ENCODE measurements at places on chromosomes 11 and 22. TPM values are rescaled to one million over a fixed set of nuclear protein-coding genes. Genes with fewer than 3 reads are reported as not detected.
A peak's percentile ranks its signal among the peaks of the same experiment; 100 is the strongest.

The NLRP14 gene
- 0.75 TPM for polyA plus RNA-seq

GRCh38 chr11:70699294-70700221 lies 301.2 kb downstream of the CTTN start:
- no peak for DNase-seq

GRCh38 chr11:120709808-120710207 lies 198.3 kb downstream of the GRIK4 start:
- no peak for DNase-seq

- DNase-seq, result no peak
Observed at GRCh38 chr11:95175818-95176380, 55.1 kb downstream of the SESN3 start.

- no peak for DNase-seq
Observed at GRCh38 chr11:92550411-92550810, 325.8 kb downstream of the FAT3 start.

- no peak for DNase-seq
Observed at GRCh38 chr22:32413719-32414118, 1.7 kb upstream of the RTCB start.

The C1QTNF5 gene
- 24.7 TPM for polyA plus RNA-seq

- DNase-seq, result no peak
Observed at GRCh38 chr11:16891964-16892363, 122.2 kb downstream of the PLEKHA7 start.

GRCh38 chr11:116312570-116313391 lies 460.0 kb downstream of the BUD13 start:
- peak; percentile 12 for DNase-seq

DNA sequence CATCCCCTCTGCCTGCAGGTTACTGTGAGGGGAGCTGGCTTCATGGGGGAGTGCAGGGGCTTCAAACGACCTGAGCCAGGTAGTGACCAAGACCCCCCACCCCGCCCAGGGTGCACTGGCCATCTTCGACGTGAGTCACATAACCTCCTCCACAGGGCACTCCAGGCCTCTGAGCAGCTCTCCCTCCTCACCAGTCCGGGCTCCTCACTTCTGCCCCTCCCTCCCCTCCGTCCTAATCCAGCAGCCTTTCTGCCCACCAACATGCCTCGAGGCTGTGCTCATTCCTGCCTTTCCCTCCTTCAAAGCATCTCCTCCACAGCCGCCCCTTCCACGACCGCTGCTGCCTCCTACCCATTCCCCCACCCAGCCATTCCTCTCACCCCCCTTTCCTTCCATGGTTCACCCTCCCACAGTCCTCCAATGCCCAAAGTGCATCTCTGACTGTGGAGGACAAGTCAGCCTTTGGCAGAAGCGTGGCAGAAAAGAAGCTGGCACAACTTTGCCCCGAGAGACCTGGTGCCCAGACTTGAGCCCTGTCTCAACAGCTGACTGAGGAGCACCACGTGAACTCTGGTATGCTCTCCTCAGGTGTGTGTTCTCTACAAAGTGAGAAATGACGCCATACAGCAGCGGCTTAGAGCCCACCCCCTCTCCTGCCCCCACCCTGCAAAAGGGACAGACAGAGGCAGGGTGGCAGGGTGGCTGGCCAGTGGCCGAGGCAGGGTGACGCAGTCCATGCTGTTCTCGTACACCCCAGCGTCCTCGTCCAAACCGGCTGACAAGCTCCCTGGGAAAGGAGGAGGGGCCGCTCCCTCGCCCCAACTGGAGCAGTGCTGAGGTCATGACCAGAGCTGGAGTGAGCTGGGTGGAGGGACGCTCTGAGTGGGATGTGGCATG lies 30.4 kb downstream of the OPCML start:
- no peak for DNase-seq

DNA sequence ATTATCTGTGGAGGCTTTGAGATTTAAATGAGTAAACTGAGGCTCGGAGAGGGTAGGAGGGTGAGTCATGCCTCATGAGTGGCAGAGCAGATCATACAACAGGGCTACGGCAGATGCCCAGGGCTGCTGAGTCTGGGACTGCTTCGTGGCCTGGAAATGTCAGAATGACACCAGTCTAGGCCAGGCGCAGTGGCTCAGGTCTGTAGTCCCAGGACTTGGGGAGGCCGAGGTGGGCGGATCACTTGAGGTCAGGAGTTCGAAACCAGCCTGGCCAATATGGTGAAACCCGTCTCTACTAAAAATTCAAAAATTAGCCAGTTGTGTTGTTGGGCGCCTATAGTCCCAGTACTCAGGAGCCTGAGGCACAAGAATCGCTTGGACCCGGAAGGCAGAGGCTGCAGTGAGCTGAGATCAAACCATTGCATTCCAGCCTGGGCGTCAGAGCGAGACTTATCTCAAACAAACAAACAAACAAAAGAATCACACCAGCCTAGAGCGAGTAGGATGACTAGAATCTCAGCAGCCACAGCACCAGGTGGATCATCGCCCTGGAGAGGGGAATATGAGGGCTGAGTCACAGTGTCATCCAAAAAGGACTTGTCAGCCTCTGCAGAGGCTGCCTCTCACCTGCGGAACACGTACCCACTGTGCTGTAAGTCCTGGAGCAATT lies 48.6 kb upstream of the ADA2 start:
- no peak for DNase-seq

DNA sequence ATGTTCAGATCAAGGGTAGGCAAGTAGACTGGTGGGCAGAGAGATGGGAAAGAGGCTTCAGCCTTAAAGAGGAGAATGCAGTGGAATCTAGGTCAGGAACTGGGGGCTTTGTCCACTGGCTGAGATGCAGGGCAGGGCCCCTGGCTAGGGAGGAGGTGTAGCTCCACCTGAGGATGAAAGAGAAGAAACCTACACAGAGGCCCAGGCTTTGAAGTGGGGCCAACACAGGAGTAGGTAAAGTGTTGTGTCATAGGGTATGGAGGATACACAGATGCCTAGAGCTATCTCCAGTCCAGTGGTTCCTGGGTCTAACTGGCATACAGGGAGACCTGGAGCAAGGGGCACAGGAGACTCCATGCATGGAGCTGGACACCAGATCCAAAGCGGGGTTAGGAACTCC lies 73.5 kb downstream of the RASSF10 start:
- DNase-seq, result no peak

DNA sequence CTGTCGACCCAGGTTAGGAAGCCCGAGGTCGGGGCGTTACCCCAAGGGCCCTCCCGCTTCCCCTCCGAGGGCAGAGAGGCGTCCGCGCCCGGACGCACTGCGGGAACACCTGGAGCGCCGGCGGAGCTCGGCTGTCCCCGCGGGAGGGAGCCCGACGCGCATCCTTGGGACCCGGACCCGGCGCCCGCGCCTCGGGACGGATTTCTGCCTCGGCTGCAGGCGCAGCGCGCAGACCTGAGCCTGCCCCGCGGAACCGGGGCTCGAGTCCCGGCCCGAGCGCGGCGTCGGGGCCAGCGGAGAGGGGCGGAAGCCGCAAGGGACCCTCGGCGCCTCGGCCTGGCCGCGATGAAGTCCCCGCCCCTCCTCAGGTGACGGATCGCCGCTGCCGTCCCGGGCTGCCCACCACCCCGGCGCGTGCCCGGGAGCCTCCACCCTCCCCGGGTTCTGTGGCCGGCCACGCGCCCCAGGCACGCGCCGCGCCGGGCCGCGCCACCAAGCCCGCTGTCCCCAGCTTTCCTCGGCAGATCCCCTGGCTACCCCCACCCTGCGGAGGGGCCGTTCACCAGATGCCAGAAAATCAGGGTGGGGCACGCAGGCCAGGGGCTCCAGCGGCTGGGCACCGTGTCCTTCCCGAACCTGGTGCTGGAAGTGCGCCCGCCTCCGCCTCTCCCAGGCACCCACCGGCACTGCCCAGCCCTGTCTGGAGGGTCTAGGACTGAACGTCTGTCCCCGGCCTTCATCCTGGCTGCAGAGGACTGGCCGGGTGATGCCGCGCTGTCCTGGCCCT lies 410 bp downstream of the GLB1L3 start:
- DNase-seq, result no peak

The ANKK1 gene
- polyA plus RNA-seq, result 0.36 TPM

The ANGPTL5 gene
- not detected for polyA plus RNA-seq

DNA sequence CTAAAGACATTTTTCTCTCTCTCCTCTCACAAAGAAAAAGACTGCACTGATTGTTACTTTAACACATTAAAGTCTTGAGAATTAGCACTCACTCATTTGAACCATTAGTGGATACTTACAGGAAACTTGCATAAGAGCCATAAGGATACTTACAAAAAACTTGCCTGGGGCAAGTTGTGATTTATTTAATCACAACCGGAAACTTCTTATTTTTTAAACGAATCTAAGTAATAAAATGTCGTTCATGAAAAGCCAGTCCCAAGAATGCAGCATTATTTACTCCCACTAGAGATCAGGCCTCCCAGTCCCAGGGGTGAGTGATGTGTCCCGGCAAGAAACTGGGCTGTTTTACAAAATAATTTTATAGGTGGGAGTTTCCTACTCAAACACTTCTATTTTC lies 59.3 kb upstream of the TTC12 start:
- no peak for DNase-seq

- DNase-seq, result no peak
Observed at GRCh38 chr11:13594044-13594443, 74.4 kb upstream of the FAR1 start.

- no peak for DNase-seq
Observed at GRCh38 chr11:33389635-33390034, 132.5 kb downstream of the HIPK3 start.

GRCh38 chr11:68589547-68590216 lies 94.7 kb upstream of the GAL start:
- no peak for DNase-seq

The POU2F3 gene
- polyA plus RNA-seq, result 1.0 TPM

DNA sequence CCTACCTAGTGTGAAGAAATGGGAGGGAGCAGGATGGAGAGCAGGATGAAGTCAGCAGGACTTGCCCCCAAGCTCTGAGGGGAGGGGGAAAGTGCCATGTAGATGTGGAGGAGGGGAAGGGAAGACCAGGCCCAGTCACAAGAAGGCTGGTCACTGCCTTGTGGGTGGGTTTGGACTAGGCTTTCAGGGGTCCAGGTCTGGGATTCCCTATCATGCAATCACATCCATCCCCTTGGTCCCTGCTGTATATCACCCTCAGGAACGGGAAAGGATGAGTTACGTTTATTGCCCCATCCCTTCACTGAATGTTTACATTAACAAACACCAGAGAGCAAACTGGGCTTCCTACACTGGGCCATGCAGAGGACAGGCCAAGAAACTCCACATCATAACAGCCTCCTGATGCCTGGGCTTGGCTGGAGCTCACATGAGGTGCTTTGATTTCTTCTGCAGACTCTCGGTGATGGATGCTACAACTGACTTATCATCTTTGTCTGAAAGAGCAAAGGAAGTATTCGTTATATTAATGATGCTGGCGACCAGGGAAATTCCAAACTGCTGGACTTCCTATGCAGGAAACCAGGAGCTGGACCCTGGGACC lies 5.6 kb downstream of the TMEM86A start:
- no peak for DNase-seq

DNA sequence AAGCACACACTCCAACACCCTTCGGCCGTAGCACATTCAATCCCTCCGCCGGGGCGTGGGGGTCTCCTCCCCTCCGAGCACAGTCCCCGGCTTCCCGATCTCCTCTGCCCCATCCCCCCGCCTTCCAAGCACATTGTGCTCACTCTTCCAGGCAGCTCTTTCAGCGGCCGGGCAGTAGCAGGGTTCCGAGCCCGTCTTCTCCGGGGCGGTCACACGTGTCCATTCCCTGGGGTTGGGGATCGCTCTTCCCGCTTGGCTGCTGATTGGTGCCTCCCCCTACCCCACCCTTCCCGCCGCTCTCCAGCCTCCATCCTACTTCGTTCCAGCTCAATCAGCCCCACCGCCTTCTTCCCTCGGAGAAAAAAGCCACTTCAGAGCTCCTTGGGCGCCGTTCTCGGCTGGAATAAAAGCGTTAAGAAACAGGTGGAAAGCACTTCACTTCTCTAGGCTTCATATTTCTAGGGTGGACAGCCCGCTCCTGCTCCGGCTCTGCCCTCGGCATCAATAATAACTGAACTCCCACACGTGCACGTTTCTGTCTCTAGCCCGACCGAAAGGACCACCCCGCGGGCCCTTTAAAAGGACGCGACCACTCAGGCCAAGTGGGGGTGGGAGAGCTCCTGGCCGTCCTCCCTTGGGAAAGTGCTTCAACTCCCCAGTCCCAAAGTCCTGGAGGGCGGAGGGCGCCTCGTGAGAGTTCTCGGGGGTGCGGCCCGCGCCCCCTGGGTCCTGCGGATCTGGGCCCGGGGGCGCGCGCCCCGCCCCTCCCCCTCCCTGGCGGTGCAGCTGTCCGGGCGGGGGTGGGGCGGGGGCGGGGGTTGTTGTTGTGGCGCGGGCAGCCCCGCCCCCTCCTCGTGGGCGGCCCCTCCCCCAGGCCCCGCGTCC lies 464 bp upstream of the CECR2 start:
- peak; percentile 78 for DNase-seq

The LRRN4CL gene
- polyA plus RNA-seq, result 0.91 TPM

The ATP6V1E1 gene
- 141 TPM for polyA plus RNA-seq

The KRTAP5-4 gene
- not detected for polyA plus RNA-seq

GRCh38 chr22:48055827-48056226 lies 1293.4 kb downstream of the TBC1D22A start:
- DNase-seq, result no peak

GRCh38 chr11:46914910-46915309 lies 3.4 kb downstream of the LRP4 start:
- DNase-seq, result no peak

- DNase-seq, result no peak
Observed at GRCh38 chr11:118851970-118852369, 31.7 kb upstream of the CXCR5 start.

DNA sequence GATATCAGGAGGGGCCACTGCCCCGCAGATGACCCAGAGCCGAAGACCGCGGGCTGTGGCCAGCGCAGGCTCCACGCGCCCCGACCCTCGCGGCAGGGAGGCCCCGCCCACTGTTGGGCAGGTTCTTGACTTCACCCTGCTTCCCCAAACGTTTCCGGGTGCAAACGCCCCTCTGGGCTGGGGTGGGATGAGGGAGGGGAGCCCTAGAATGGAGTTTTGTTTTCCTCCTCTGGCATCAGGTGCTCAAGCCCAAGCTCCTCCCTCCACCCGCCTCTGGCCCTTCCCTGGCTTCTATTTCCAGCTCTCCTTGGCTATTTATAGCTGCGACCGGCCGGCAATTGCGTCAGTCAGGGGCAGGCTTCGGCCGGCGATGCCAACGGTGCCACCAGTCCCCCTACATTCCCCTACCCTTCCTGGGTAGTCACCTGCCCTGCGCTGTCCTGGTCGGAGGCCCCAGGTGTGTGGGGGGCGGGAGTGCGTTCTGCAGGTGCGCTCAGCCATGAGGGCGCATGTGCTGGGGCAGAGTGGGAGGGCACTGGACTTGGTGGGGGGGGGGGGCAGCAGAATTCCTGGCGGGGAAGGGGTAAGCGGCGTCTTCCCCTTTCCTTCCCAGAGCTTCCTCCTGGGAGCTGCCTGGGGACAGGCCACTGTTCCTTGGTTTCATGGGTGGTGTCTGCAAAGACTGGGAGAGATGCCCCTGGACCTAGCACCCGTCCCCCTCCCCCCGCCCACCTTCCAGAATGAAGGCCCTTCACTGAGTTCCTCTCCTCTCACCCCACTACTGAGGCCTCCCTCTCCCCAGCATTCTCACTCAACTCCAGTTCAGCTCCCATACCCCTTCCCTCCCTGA lies 23.6 kb downstream of the DUSP8 start:
- DNase-seq, result no peak

Measured in right renal pelvis (tissue), 4 donors.